ENCODE measurements at places on chromosomes 12 and 14.
A peak's percentile ranks its signal among the peaks of the same experiment; 100 is the strongest.

DNA sequence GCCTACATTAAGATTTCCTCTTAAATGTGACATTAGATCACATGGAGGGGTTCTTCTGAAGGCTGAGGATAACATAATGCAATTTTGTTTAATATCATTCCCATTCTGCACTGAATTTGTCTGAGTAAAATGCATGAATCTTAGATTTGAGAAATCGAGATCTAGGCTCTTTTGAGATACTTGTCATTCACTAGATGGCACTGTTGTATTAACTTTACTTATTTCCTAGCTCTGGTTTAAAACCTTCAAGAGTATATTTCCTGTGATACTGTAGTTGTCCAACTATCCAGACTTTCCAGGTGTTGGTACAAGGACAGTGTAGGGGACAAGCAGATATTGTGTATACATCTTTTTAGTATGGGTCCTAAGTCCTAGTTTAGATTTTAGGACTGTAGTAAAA, 91.7 kb upstream of the SEL1L start:
- DNase-seq: peak; percentile 46

GRCh38 chr14:75494896-75495295, 27.4 kb upstream of the BATF start:
- no peak for DNase-seq

DNA sequence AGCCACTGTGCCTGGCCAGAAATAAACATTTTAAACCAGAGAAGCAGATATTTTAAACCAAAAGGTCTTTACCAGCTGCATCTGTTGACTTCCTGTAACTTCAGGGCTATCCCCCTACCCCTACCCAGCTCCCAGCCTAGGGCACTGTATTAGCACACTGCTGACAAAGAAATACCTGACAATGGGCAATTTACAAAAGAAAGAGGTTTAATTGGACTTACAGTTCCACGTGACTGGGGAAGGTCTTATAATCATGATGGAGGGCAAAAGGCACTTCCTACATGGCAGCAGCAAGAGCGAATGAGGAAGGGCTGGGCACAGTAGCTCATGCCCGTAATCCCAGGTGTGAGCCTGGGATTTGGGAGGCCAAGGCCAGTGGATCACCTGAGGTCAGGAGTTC, 26.0 kb downstream of the GEMIN2 start:
- no peak for DNase-seq

GRCh38 chr12:55653031-55653430, 16.3 kb downstream of the OR10P1 start:
- DNase-seq: no peak

Data from LoVo (cell line).